Adrenal gland (tissue), 19 donors: ENCODE measurements at places on chromosomes 6 and 20. TPM values are rescaled to one million over a fixed set of nuclear protein-coding genes. Genes with fewer than 3 reads are reported as not detected.
A peak's percentile ranks its signal among the peaks of the same experiment; 100 is the strongest.

PGC gene
- polyA plus RNA-seq: 1.6 TPM

DNAAF9 gene
- 7.7 TPM for polyA plus RNA-seq

- H3K4me3 ChIP-seq: no peak overlapping the region
- peaks cover 42% of the 10 kb centered on the region for H3K36me3 ChIP-seq
- no peaks in the 10 kb centered on the region for H3K4me1 ChIP-seq
- DNase-seq: no peak
Observed at GRCh38 chr20:56517641-56518040, 6.9 kb upstream of the FAM209A start.

DNA sequence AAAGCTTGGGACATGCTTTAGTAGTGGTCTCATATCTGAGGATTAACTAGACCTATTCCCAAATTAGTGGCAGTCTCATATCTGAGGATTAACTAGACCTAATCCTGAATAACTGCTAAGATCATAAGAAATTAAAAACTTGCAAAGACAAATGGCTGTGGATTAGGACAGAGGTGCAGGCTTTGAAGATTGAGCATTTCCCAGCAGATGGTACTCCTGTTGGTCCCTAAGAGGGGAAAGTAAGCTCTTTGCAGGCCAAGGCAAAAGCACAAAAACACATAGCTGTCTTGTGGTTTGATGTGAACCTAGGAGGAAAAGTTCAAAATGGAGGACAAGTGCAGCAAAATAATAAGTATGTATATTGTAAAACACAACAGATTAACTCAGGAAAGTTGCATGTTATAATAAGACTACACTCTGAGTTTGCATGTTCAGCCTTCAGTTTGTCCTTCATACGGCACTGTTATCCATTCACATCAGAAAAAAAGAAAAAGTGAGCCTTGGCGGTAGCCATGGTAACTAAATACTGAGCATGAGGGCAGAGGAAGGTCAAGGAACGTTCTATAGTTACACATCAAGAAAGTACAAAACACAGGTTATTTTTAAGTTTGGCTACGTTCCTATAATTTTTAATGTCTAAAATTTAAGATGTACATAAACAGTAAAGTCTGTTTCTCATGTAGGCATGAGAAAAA, 62.8 kb downstream of the FILIP1 start:
- H3K4me3 ChIP-seq: no peak overlapping the region
- H3K27ac ChIP-seq: peak overlapping the region; percentile 20
- peaks cover 13% of the 10 kb centered on the region for H3K4me1 ChIP-seq
- DNase-seq: no peak
- no peaks in the 10 kb centered on the region for H3K36me3 ChIP-seq

DNA sequence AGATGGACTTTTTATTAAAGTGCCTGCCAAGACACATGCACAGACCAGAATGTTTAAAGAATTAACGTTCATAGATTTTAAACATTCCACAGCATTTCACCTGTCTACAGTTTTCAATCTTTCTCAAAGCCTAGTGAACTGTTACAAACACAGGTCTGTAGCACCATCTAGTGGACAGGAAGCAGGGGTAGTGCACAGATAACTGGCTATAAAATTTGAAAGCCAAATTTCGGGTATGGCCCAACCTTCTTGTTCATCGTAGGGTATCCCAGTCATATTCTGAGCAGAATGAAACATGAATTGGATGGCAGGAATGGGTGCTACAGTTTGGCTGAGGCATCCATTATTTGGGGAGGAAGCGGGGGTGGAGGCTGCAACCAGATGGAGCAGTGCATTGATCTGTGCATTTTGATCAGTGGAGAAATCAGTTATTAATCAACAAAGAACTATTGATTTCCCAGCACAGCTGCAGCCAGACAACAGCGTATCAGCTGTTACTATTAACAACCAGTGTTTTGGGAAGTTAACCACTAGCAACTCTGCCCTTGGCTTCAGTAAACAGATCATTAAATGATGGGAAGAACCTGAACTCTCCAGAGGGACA, 56.1 kb upstream of the B3GAT2 start:
- H3K36me3 ChIP-seq: no peaks in the 10 kb centered on the region
- DNase-seq: peak; percentile 24
- H3K4me1 ChIP-seq: no peaks in the 10 kb centered on the region
- no peaks in the 10 kb centered on the region for H3K27me3 ChIP-seq

DNA sequence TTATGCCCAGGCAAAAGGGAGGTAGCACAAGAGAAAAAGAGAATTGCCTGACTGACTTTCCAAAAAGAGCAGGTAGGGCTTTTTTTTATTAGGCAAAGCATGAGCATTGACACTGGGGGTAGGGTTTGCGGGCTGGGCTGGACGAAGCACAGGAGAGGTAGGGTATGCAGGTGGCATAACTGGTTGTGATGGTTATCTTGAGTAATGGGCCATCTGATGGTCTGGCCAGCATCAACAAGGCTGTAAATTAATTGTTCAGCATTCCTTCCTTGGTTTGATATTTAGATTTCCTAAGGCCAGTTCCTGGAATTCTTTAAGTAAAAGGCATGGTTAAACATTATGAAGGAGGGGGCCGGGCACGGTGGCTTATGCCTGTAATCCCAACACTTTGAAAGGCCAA, 13.9 kb upstream of the BFSP1 start:
- H3K4me1 ChIP-seq: no peaks in the 10 kb centered on the region
- H3K27me3 ChIP-seq: no peaks in the 10 kb centered on the region
- DNase-seq: no peak
- H3K27ac ChIP-seq: no peak overlapping the region
- H3K4me3 ChIP-seq: no peak overlapping the region
